ENCODE measurements at places on chromosomes 1 and 21. TPM values are rescaled to one million over a fixed set of nuclear protein-coding genes. Genes with fewer than 3 reads are reported as not detected.

DNA sequence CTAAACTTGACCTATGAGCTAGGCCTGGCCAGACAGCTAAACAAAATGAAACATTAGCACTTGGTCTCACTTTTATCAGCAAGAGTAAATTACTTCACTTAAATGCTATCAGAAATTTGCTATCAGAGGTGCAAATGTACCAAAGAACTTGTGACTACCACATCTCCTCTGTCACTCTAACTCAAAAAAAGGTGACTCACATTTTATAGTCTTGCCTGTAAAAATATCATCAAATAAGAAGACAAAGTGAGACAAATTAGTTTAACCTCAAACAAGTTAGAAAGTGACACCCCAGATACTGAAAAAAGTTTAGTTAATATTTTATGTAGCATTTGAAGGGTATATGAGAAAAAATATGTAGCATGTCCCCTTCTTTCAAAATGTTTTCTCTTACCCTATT is 76.9 kb downstream of the EPS15 start:
- DNase-seq: peak; percentile 23

GRCh38 chr1:230550428-230550827 is 91.9 kb upstream of the COG2 start:
- peak; percentile 77 for DNase-seq

- DNase-seq: no peak
Measured at GRCh38 chr1:220572416-220572815, 44.5 kb downstream of the MARK1 start.

DNA sequence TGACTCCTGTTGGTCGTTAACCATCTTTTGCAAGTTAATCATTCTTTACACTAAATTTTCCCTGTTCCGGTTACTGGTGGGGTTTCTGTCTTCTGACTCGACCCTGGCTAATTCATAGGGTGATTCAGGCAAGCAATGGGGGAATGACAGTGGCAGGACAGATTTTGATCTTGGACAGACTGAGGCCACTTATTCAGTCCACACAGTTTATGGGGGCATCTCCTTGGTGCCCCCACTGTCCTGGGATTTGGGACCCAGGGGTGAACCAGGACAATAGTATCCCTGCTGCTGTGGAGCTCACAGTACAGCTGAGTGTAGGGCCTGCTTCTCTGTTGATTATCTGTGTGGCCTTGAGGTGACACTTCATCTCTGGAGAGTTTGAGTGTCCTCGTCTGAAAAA is 540.4 kb downstream of the MATN1 start:
- no peak for DNase-seq

DNA sequence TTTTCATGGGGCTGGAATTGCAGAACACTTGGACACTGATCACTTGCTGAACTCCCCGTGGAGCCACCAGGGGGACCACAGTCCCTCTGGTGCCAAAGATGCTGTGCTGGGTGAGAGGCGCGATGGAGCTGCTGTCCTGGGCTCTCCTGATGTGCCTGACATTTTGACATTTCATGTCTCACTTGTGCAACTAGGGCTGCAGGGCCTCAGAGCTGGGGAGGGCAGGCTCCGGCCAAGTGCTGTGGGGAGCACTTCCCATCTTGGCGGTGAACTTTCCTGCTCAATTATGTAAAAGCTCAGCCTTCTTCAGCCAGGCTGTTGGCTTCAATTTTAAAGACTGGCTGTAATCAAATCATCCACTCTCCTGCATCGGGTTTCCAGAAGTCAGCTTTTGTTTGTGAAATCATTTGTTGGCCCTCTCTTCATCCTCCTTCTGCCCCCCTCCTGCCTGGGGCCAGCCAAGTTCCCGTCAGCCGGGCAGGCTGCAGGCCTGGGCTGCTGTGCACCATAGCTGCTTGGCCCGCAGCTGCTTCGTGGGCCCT is 36.8 kb downstream of the KCNAB2 start:
- peak; percentile 35 for DNase-seq

GRCh38 chr1:89069951-89070350 is 4.9 kb upstream of the GBP1 start:
- DNase-seq: no peak

DNA sequence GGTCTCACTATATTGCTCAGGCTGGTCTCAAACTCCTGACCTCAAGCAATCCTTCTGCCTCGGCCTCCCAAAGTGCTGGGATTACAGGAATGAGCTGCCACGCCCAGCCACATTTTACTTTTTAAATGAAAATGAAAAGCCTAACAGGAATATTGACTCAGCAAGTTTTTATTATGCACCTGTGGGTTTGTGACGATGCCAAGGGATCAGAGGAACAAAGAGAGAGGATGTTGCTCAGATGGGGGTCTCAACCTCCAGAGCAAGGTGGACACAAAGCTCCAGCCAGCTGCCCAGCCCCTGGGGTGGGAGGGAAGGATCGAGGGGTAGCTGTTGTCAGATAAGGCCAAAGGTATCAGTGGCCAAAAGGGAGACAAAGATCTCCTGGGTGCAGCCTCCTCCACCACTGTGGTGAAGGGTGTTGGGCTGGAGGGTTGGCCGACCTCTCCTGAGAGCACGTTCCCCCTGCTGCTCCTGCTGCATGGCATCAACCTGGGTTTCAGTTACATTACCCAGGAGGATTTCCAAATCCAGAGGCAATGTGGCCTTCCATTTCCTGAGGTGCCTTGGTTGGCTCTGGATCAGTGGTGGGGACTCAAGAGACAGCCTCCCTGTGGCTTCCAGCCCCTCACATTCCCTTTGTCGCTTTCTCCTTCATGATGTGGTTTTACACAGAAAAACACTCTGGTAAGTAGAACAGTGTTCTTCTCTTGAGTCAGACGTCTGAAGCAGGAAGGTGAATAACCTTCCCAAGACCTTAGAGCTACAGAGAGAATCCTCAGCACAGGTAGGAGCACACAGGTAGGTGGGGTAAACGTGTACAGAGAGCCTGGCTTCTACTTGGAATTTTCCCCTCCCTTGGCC is 34.2 kb downstream of the ZNF496 start:
- DNase-seq: no peak

- no peak for DNase-seq
Measured at GRCh38 chr1:230828421-230828820, 39.9 kb downstream of the C1orf198 start.

DNA sequence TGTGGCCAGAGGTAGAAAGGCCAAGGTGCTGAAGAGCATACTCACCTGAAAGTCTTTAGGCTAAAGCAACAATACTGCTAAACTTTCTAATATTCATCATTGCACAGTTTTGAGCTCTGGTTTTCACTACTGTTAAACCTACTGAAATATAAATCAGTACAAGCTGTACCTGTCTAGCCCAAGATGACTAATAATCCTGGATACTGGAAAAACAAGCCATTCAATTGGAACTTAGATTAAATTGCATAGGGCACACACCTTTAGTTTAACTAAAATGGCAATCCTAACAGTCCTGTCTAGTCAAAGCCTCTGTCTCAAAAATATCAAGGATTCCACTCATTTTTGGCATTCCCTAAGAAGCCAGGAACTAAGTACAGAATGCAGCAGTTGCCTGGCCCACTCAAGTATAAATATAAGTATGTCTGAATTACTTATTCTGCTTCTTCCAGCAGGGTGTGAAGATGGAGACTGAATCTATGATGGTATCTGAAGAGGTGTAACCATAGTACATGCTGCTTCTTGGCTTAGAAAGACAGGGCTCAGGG is 3.1 kb downstream of the CHML start:
- peak; percentile 78 for DNase-seq

CCDC181 gene
- total RNA-seq: not detected

GPR3 gene
- 4.7 TPM for total RNA-seq

Data from PC-3 (cell line).